ENCODE measurements at places on chromosomes 12 and 14.

DNA sequence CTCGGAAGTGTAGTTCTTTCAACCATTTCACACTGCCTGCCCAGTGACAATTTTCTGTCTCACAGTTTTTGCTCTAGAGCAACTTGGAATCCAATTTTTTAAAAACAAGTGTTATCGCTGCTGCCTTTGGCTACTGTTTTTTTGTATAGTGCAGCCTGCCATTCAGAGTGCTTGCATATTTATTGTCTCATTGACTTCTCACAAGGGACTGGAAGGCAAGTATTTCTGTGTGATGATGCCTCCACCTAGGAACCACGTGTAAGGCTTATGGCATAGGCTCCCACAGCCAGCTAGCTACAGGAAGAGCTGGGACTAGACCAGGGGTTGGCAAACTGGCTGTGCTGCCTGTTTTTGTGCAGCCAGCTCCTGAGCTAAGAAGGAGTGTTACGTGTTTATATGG, 903 bp downstream of the PARPBP start:
- DNase-seq: no peak

DNA sequence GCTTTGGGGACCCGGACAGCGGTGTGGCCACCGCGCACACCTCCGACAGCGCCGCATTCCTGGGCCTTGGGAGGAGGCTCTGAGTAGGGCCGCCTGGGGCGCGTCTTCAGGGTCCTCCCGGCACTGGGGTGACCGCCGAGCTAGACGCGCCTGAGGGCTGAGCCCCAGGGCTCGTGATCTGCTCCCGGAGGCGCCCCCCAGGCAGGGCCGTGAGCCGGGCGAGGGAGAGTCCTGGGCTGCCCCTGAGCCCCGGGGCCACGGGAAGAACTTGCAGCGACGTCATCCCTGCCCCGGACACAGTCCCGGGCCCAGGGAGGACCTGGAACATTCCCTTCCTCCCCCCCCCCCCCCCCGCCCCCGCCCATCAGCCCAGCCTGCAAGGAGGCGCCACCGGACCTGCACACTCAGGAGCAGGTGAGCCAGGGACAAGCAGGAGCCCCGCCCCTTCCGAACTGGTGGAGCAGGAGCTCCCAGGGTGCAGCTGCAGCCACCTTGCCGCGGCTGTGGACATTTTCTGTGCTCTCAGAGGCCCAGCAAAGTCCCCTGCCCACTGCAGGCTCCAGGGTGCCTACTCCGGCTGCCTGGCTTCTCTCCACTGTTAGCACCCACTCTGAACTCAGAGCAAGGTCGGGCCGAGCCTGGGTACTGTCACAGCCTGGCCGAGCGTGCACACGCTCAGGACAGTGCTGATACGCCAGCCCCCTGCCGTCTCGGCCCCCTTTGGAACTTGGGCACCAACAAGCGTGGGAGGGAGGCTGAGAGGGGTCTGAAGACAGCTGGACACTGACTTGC, 50.7 kb downstream of the A2M start:
- DNase-seq: no peak

DNA sequence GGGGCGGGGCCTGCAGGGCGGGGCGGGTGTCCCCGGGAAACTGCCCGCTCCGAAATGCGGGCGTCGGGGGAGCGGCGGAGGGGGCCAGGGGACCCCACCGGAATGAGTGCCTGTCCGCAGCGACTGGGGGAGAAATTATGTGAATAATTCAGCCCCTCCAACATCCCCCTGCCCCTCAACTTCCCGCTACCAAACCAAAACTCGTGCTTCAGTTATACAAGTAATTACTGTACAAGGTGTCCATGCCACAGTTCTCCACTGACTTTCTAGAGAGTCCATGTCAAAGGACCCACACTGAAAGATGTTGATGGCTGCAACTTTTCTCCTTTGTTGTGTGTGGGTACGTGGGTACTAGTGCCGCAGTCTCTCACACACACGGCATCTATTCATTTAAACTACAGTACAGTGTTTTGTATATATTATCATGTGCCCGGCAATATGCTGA, 414 bp upstream of the CDK17 start:
- DNase-seq: no peak

- DNase-seq: no peak
Measured at GRCh38 chr14:99177886-99178835, 93.8 kb downstream of the BCL11B start.

DNA sequence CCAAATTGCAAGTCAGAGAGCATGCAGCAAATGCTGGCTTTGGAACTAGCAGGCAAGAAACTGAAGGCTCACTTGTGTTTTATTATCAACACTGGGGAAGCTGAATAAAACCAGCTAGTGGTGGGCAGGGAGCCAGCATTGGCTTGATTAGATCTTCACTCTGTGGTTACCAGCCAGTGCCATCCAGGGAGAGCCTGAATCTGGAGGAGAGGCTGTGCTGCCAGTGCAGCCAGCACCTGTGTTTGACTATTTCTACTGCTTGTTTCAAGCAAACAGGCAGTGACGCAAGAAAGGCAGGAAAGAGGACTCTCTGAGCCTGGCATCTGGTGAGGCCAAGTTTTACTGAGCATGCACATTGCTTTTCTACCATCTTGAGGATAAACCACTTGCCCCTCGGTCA, 247.0 kb downstream of the PHLDA1 start:
- DNase-seq: no peak

- DNase-seq: no peak
Measured at GRCh38 chr14:34619471-34619870, 10.5 kb downstream of the SNX6 start.

DNA sequence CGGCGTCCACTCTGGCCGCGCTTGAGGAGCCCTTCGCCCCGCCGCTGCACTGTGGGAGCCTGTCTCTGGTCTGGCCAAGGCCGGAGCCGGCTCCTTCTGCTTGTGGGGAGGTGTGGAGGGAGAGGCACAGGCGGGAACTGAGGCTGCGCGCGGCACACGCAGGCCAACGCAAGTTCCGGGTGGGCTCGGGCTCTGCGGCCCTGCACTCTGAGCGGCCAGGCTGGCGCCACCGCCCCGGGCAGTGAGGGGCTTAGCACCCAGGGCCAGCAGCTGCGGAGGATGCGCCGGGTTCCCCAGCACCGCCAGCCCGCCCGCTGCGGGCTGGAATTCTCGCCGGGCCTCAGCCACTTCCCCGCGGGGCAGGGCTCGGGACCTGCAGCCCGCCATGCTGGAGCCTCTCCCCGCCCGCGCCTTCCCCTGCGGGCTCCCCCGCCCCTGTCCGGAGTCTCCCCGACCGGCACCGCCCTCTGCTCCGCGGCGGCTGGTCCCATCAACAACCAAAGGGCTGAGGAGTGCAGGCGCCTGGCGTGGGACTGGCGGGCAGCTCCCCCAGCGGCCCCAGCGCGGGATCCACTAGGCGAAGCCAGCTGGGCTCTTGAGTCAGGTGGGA, 921.2 kb upstream of the FOXG1 start:
- no peak for DNase-seq

DNA sequence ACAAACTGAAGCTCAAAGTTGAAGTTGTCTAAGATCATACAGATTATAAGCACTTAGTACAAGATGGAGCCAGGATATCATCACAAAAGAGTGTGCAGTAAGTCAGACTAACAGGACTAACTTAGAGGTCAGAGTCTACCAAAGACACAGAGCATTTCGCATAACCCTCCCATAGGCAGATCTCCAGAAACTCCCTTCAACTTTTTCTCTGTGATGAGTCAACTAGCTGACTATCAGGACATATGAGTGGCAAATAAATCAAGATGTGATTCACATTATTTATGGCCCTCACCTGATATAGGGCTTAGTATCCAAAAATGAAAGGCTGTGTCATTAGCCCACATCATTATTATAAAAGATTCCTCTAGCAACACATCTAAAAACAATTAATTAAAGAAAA, 484.6 kb downstream of the GALC start:
- no peak for DNase-seq

- DNase-seq: no peak
Measured at GRCh38 chr12:53068811-53069585, 10.2 kb downstream of the SPRYD3 start.

GRCh38 chr14:93369713-93370266, 22.8 kb downstream of the COX8C start:
- no peak for DNase-seq

DNA sequence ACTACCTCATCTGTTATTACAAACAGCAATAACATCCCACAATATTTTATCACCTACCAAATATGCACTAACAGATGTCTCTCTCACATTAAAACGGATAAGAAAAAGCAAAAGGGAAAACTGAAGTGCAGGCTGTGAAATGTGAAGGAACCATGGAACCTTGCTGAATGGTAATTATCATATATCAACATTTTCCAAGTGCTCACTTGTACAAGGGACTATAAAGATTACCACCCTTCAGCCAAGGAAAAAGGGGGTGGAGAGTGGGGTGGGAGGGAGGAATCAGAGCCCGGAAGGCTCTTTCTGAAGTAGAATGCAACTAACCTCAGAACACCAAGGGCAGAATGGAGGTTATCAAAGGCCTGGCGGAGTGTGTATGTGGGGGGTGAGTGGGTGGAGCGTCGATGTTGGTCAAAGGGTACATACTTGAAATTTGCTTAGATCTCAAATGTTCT, 1.2 kb downstream of the SNX6 start:
- DNase-seq: no peak

- no peak for DNase-seq
Measured at GRCh38 chr12:75937486-75937885, 94.1 kb downstream of the PHLDA1 start.

DNA sequence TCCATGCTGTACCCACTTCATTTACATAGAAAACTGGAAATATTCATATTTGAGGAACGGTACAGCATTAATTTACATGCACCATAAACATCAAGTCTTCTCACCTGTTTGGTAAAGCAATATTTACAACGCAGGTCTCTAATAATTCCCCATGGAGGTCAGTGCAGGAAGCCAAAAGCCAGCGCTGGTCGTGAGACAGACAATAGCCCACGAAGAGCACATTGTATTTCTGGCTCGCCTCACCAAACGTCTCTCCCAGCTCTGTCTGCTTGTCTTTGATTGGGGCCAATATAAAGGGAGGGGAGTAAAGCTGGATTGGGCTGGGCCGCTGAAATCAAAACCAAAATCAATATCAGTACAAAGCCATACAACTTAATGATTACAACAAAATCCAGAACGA, 302.1 kb downstream of the MED13L start:
- no peak for DNase-seq

DNA sequence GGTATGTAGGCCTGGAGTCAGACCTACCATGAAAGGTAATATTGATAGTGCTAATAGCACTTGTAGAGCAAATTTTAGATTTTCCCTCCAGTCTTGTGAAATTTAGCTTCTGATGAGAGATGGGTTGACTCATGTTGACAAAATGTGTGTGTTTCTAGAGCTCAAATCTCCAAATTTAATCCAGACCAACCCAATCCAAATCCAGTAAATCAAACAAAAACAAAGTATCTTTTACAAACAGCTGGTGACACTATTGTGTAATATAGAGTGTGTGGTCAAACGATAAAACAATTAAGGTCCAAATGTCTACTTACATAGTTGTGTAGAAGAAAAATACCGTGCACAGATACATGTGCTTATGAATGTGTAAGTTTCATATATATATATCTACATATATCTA, 63.4 kb upstream of the KITLG start:
- DNase-seq: no peak

GRCh38 chr12:17357396-17357795, 732.6 kb downstream of the RERGL start:
- no peak for DNase-seq

GRCh38 chr12:132282950-132283771, 46.2 kb downstream of the GALNT9 start:
- no peak for DNase-seq

DNA sequence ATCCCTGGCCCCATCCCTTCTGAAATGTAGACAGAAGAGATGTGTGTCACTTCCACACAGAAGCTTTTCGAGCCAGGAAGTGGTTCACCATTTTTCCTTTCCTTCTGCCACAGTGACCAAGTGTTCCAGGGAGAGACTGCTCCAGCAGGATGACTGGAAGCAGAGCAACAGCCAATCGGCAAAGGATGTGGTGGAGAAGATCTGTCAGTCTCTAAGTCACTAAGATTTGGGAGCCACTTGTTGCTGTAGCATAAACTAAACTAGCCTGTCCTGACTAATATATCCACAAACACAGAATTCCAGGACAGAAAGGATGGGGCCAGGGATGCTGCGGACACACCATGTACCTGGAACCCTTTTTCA, 42.9 kb downstream of the DUSP6 start:
- no peak for DNase-seq

DNA sequence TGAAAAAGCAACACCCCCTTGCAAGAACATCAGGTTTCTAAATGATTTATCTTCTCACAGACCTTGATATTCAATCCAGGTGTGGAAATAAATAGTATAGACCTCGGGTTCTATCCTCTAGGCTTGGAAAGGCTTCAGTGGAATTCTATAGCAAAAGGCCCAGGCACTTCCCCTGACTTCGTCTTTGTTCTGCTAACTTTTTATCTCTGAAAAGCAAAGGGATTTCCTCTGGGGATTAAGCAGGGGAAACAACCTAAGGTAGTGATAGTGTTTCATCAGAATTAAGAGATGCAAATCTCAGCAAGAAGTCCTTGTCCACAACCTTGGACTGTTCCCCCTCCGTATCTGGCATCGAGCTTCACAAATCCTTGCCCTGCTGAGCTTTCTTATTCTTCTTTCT, 59.5 kb upstream of the DUSP6 start:
- DNase-seq: no peak

- DNase-seq: no peak
Measured at GRCh38 chr14:73467377-73467776, 9.0 kb upstream of the NUMB start.

DNA sequence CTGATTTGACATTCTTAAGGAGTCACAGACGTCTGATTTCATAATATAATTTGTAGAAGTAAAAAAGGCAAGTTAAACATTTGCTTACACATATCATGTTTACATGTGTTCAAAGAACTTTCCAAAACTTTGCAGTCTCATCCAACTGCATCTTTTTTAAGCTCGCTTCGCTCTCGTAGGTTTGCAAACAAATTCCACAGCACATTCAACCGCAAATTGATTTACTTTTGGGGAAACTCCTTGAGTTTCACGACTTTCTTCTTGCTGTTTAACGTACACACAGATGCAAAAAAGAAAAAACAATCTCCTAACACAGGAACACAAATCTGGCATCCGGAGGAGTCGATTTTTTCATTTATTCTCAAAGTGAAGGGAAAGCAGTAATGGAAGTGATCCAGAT, 1149.5 kb downstream of the VRK1 start:
- no peak for DNase-seq

DNA sequence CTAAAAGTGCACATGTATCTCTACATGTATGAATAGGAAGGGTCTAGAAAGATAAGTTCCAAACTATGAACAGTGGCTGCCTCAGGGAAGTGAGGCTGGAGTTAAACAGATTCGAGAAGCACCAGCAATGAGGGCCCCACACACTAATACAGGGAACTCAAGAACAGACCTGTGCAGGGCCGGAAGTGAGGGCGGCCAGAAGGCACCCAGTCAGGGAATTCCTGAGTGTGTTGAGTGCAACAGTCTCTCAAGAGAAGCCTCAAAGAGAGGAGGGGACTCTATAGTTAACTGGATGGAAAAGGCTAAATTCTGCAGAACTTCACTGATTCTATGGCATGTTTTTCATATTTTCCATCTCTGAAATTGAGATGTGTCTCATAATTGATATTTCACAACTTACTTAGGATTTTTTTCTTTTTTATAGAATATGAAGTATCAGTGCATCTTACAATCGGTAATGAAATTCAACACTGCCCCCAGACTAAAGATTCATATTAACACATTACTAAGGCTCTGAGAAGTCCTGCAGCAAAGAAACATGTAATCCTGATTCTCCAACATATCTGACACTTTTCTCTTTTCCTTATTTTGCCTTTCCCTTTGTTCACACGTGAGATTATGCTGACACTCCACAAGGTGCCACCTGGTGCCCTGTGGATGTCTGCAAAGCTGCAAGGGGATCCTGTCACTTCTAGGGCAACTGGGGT, 61.3 kb downstream of the CHGA start:
- no peak for DNase-seq

Data from activated CD4-positive, CD25-positive, alpha-beta regulatory T cell (primary cell).